SHP77 (cell line): ENCODE measurements at places on chromosomes 5 and 9.
A peak's percentile ranks its signal among the peaks of the same experiment; 100 is the strongest.

DNA sequence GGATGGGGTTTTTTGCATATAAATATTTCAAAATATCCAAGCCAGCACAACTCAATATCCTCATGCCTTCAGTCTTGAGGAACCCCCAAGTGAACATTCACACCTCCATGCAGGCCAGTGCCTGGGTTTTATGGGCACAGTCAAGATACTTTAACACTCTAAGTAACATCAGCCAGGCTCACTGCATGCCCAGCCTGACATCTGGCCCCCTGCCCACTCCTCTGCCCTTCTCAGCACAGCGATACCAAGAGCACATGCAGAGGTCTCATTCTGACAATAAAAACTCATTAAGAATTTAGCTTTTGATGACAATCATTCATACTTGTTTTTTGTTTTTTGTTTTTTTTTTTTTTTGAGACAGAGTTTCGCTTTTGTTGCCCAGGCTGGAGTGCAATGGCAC, 250.0 kb downstream of the CWC27 start:
- no peak for DNase-seq

- peak; percentile 14 for DNase-seq
Observed at GRCh38 chr9:33287087-33287490, 3.2 kb upstream of the NFX1 start.

GRCh38 chr9:113465599-113466140, 2.1 kb downstream of the RGS3 start:
- peak; percentile 25 for DNase-seq

DNA sequence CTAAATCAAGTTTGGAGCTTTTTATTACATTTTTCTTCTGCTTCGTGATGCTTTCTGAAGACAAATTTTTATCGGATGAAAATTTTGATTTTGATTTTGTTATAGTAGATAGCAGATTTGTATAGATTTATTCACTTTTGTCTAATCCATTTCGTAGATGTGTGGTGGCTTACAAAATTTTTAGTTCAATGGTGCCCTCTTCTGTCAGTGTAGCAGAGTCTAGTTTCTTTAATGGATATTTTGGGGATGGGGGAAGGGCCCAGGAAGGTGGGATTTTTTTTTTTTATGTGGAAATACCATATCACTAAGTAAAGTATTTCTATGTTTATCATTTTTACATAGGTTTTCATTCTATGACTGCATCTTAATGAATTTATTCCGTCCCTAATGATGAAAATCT, 259.9 kb upstream of the TARS1 start:
- peak; percentile 28 for DNase-seq

GRCh38 chr9:110947491-110948044, 90.7 kb downstream of the LPAR1 start:
- DNase-seq, result no peak

GRCh38 chr5:142857405-142857804, 87.2 kb downstream of the ARHGAP26 start:
- DNase-seq, result no peak

- no peak for DNase-seq
Observed at GRCh38 chr5:171835066-171835465, 49.4 kb downstream of the SMIM23 start.

DNA sequence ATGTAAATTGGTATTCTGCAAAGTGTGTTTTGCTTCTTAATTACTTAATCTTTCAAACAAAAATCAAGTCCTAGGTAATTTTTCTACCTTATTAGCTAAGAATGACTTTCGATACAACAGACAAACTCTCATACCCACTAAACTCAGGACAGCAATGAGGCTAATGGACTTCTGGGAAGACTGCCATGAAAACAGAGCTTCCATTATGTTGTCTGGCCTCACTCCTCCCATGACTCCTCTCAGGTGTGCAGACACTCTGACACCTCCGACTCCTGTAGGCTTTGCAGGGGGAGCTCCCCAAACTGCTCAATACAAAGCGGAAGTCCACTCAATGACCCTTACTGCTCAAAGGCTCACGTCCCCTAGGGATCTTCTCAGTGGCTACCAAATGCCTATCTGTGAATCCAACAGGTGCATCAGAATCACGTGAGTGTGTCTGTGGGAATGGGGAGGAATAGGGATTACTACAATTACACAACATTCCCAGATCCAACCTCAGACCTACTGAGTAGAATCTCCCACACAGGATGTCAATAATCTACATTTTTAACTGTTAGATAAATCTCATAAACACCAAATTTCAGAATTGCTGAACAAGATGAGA, 289.9 kb downstream of the RAB3C start:
- DNase-seq, result no peak

GRCh38 chr9:38059233-38059936, 9.6 kb downstream of the SHB start:
- no peak for DNase-seq
